A673 (cell line): ENCODE measurements at places on chromosomes 6 and 20. TPM values are rescaled to one million over a fixed set of nuclear protein-coding genes. Genes with fewer than 3 reads are reported as not detected.

GRCh38 chr20:24117383-24117782, 128.8 kb upstream of the GGTLC1 start:
- no peaks in the 10 kb centered on the region for H3K36me3 ChIP-seq
- peaks cover 3% of the 10 kb centered on the region for H3K4me1 ChIP-seq
- no peak overlapping the region for H3K4me3 ChIP-seq
- no peak overlapping the region for H3K27ac ChIP-seq
- H3K27me3 ChIP-seq: no peaks in the 10 kb centered on the region

DNA sequence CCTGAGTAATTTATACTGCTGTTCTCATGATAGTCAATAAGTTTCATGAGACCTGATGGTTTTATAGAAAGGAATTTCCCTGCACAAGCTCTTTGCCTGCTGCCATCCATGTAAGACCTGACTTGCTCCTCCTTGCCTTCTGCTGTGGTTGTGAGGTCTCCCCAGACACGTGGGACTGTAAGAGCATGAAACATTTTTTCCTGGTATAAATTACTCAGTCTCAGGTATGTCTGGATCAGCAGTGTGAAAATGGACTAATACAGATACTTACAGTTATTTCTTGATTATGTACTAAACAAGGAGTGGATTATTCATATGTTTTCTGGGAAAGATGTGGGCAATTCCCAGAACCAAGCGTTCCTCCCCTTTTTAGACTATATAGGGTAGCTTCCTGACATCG, 1.9 kb upstream of the TRIM38 start:
- H3K4me3 ChIP-seq: no peak overlapping the region
- peaks cover 15% of the 10 kb centered on the region for H3K4me1 ChIP-seq
- peaks cover 3% of the 10 kb centered on the region for H3K36me3 ChIP-seq
- H3K27ac ChIP-seq: no peak overlapping the region
- no peak for DNase-seq
- no peaks in the 10 kb centered on the region for H3K27me3 ChIP-seq

PTCRA gene
- total RNA-seq: not detected in 2 replicates

RAET1L gene
- not detected in 2 replicates for total RNA-seq

DNA sequence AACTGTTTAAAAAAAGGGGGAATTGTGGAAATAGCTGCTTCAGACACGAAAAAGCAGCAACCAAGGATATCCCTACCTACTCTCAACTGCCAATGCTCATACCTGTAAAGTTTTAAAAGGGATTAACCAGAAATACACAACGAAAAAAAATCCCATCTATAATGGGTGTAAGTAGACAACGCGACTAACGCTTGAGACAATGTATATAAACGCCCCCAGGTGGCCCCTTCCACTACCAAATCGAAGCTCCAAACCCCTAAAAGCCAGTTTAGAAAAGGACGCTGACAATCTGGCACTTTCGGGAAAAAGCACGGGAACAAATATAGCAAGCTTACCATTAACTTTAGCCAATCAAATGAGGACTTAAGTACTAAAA, 94.5 kb upstream of the BTN3A2 start:
- H3K4me1 ChIP-seq: peaks cover 16% of the 10 kb centered on the region
- H3K36me3 ChIP-seq: no peaks in the 10 kb centered on the region
- peak overlapping the region; percentile 94 for H3K27ac ChIP-seq
- H3K4me3 ChIP-seq: peak overlapping the region; percentile 66

MRAP2 gene
- total RNA-seq: 0.34 and 0.55 TPM in 2 replicates

- no peak overlapping the region for H3K4me3 ChIP-seq
- H3K27me3 ChIP-seq: no peaks in the 10 kb centered on the region
- no peak overlapping the region for H3K27ac ChIP-seq
- no peaks in the 10 kb centered on the region for H3K36me3 ChIP-seq
- no peak for DNase-seq
- H3K4me1 ChIP-seq: no peaks in the 10 kb centered on the region
Observed at GRCh38 chr6:167448378-167448777, 123.5 kb downstream of the TTLL2 start.

DNA sequence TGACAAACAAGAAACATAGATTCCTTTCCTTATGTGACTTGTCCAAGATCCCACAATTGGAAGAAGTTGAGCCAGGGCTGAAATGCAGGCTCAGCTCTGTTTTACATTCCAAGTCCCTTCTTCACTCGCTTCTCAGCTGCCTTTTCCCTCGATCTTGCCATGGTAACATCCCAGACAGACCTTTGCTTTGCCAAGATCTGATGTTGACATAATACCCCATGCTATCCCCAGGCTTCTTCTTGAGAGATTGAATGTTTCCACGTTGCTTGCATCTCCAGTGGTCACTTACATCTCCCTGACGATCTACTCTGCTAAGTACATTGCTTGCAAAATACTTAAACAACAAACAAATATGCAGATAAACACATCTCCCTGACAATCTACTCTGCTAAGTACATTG, 63.5 kb downstream of the TBXT start:
- H3K27me3 ChIP-seq: peaks cover 8% of the 10 kb centered on the region
- no peak overlapping the region for H3K27ac ChIP-seq
- H3K36me3 ChIP-seq: no peaks in the 10 kb centered on the region
- H3K4me1 ChIP-seq: no peaks in the 10 kb centered on the region
- H3K4me3 ChIP-seq: no peak overlapping the region
- DNase-seq: no peak

DNA sequence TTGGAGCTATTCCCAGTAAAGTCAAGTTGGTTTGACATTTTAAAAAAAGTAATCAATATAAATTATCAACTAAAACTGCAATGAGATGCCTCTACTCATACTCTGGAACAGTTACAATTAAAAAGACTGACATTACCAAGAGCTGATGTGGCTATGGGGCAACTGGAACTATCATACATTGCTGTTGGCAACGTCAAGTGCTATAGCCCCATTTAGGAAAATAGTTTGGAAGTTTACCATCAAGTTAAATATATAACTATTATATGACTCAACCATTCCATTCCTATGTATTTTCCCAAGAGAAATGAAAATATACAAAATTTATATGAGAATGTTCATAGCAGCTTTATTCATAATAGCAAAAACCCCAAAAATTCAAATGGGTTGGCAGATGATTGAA, 111.4 kb upstream of the HDGFL1 start:
- no peak overlapping the region for H3K27ac ChIP-seq
- no peak overlapping the region for H3K4me3 ChIP-seq
- no peaks in the 10 kb centered on the region for H3K4me1 ChIP-seq
- no peaks in the 10 kb centered on the region for H3K36me3 ChIP-seq
- no peaks in the 10 kb centered on the region for H3K27me3 ChIP-seq

- H3K36me3 ChIP-seq: no peaks in the 10 kb centered on the region
- no peak overlapping the region for H3K4me3 ChIP-seq
- DNase-seq: no peak
- H3K27ac ChIP-seq: no peak overlapping the region
- H3K4me1 ChIP-seq: peaks cover 19% of the 10 kb centered on the region
Observed at GRCh38 chr20:62828051-62828450, 11.2 kb downstream of the COL9A3 start.

- no peak for DNase-seq
- H3K4me1 ChIP-seq: no peaks in the 10 kb centered on the region
- no peak overlapping the region for H3K4me3 ChIP-seq
- no peaks in the 10 kb centered on the region for H3K36me3 ChIP-seq
- no peak overlapping the region for H3K27ac ChIP-seq
- H3K27me3 ChIP-seq: peaks cover 16% of the 10 kb centered on the region
Observed at GRCh38 chr6:151702851-151703658, 104.4 kb upstream of the ESR1 start.

RAET1E gene
- 0.92 and 3.2 TPM in 2 replicates for total RNA-seq

DNA sequence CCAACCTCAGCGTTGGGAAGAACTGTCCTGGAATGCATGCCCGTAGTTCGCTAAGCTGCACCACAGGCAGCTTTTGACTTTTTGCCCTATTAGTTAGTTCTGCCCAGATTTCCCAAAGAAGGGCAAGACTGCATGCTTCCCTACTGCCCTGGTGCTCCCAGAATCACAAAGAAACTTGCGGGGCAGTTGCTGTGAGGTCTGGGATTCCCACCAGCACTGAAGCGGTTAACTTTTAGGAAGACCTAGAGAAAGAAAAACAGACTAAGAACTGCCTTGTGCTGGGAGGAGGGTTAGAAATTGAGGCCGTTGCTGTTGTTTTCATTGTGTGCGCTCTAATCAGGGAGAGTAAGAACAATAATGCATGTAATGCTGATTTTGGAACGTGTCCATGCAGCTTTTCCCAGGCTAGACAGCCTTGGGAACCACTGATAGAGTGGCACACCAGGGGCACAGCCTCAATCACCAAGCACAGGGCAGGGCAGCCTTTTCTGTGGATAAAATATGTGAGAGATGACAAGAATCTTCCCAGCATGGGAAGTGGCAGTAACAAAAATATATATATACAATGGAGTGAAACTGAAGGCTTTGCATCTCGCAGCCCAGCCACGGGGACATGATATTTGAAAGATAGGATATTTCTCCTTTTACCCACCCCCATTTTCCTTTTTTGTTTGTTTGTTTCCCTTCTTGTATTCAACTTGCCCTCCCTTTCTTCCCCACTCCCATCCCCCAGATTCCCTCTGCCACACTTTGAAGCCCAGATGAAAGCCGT, 137.7 kb upstream of the HEY2 start:
- DNase-seq: no peak
- no peaks in the 10 kb centered on the region for H3K27me3 ChIP-seq
- H3K4me3 ChIP-seq: no peak overlapping the region
- H3K36me3 ChIP-seq: no peaks in the 10 kb centered on the region
- no peaks in the 10 kb centered on the region for H3K4me1 ChIP-seq
- H3K27ac ChIP-seq: no peak overlapping the region

PDE10A gene
- total RNA-seq: 2.3 and 2.7 TPM in 2 replicates

- H3K27me3 ChIP-seq: peaks cover 9% of the 10 kb centered on the region
- no peaks in the 10 kb centered on the region for H3K36me3 ChIP-seq
- H3K4me1 ChIP-seq: no peaks in the 10 kb centered on the region
- H3K4me3 ChIP-seq: no peak overlapping the region
- no peak for DNase-seq
Observed at GRCh38 chr6:29814379-29815117, 13.1 kb upstream of the HLA-G start.

FOXS1 gene
- total RNA-seq: not detected in 2 replicates

GRCh38 chr20:50673466-50674137, 17.7 kb downstream of the RIPOR3 start:
- H3K36me3 ChIP-seq: no peaks in the 10 kb centered on the region
- no peak overlapping the region for H3K4me3 ChIP-seq
- no peak overlapping the region for H3K27ac ChIP-seq

DNA sequence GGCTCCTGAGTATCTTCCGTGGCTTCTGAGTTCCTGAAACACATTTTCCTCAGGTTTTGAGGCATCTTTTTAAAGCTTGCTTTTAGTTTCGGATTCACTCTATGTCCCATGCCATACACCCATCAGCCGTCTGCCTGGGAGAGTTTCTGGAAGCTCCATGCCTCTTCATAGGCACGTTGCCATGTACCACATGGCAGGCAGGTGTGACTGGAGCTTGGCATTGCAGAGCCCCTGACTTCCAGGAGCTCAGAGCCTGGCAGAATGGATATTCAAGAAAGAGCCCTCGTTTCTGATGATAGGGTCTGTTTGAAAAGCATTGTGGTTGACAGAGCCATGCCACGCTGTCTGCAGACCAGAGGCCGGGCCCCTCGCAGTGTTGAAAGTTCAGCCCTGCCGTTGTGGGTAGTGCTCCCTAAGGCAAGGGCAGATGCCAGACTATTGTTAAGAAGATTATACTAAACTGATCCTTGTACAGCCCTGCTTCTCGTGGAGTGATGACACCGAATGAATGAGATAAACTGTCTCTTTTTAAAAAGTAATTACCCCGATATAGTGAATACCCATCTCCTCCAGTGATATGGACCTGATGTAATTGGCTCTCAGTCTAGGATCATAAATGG, 100.0 kb downstream of the RPP40 start:
- H3K4me3 ChIP-seq: no peak overlapping the region
- H3K27me3 ChIP-seq: no peaks in the 10 kb centered on the region
- H3K27ac ChIP-seq: no peak overlapping the region
- no peaks in the 10 kb centered on the region for H3K36me3 ChIP-seq

DNA sequence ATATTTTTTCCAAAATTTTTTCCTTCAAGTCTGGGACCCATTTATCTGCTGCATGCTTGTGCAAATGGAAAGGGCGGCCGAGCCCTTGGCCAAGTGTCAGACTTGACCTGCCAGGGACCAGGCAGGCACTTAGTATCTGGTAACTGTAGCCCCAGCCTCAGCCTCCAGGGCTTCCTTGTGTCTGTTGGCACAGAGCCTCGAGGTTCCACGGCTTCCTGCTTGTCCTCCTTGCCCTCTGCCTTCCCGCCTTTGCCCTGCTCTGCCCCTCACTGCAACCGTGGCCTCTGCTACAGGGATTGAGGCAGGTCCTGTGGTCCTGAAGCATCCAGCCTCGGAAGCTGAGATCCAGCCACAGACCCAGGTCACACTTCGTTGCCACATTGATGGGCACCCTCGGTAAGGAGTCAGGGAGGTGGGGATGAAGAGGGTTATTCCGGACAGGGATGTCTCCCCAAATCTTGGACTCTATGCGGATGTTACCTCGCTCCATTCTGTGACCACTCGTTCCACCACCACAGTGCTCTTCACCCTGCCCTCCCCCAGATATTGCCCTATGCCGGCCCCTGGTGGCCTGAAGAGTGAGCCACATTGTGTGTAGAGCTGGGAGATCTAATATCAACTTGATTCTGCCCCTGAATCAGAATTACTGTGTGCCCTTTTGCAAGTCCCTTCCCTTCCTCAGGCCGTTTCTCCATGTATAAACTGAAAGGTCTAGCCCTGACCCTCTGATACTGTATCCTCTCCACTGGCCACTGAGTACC, 41.5 kb upstream of the SRF start:
- peak; percentile 36 for DNase-seq
- no peak overlapping the region for H3K4me3 ChIP-seq
- H3K4me1 ChIP-seq: no peaks in the 10 kb centered on the region

GRCh38 chr20:10665027-10665561, 8.7 kb downstream of the JAG1 start:
- no peak for DNase-seq
- H3K36me3 ChIP-seq: peaks cover 43% of the 10 kb centered on the region
- peaks cover 62% of the 10 kb centered on the region for H3K4me1 ChIP-seq
- H3K4me3 ChIP-seq: no peak overlapping the region
- H3K27me3 ChIP-seq: no peaks in the 10 kb centered on the region

DNA sequence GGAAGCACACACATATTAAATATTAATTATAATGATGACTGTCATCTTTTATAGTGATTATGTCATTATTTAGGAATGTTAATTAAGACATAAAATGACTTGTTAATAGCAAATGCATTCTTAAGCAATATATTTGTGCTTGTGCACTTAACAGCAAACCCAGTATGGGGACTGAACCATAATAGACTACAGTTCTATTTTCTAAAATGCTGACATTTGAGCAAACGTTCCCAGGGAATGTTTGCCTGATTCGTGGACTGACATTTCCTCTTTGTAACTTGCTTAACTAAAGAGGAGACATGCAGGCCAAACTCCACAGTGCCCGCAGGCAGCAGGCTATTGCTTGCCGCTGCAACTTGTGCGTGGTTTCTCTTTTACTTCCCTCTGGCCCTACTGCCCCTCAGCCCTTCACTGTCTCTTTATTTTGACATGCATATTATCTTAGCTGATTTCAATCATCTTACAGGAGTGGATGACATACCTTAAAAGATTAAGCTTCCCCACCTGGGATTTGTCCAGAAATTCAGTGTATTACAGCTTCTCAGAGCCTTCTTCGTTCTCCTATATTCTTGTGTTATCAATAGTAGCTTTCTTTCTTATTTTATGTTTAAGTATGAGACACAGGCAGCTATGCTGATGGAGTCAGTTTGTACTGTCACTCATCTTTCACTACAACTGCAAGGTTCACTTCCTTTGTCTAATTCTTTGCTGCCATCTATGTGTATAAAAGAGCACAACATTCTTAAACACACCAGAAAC, 141.5 kb downstream of the GMDS start:
- no peaks in the 10 kb centered on the region for H3K27me3 ChIP-seq
- peak; percentile 60 for DNase-seq
- no peaks in the 10 kb centered on the region for H3K36me3 ChIP-seq
